IMR-90 (cell line): ENCODE measurements at places on chromosomes 4 and X.
A peak's percentile ranks its signal among the peaks of the same experiment; 100 is the strongest.

- peak; percentile 34 for DNase-seq
These were observed at the start of gene ASB9 for GRCh38 chrX:15269618-15270521. Gene ASB9, minus strand, starts transcription at chrX:15270083. Its CDS starts 209 bp downstream, at chrX:15269874.

DNA sequence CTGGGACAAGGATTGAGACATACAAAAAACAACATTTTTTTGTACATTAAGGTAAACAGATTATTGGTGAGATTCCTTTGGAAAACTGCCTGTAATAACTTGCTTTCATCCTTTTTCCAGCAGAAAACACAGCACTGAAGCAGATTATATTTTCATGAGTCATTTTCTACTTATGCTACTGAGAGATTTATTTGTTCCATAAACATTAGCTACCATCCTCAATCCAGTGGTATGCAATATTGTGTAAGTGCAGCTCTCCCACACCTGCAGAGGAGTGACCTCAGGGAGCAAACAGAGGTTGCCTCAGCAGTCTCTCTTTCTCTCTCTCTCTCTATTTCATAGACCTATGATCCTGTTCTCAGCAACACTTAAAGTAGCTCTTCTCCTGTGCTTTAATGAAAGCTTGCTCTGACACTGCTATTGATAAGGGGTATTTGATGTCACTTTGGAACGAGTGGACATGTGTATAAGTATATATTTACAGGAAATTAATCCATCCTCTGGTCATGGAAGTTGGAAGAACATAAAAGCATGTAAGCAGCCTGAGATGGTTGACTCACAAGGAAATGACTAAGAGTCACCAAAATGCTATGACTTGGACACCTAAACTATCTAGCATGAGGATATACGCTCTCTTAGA lies 163.7 kb upstream of the SPANXC start:
- peak; percentile 83 for DNase-seq

DNA sequence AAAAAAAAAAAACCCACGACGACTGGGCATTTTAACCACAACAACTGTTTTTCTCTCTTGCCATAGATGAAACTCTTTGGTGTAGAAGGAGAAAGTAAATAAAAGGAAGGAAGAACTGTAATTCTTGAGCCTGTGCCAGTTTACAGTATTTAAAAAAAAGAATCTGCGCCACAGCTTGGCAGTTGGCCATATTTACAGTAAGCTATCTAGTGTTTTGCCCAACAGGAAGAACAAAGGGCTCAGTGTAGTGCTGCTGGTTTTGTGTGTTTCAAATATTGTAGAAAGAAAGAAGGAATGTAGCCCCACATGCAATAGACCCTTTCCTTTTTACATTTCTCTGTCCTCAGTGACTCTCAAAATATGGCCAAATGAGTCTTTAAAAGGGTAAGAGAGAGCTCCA lies 66.1 kb downstream of the NR3C2 start:
- DNase-seq, result peak; percentile 62

GRCh38 chr4:105248613-105249012 lies 101.9 kb downstream of the TET2 start:
- DNase-seq, result no peak

- DNase-seq, result no peak
These were observed 23.5 kb downstream of the DRD5 start for GRCh38 chr4:9804918-9805317.

- no peak for DNase-seq
These were observed 7.5 kb upstream of the BCOR start for GRCh38 chrX:40104985-40105834.
